Common myeloid progenitor, CD34-positive (primary cell): ENCODE measurements at places on chromosomes 2 and 18.
A peak's percentile ranks its signal among the peaks of the same experiment; 100 is the strongest.

GRCh38 chr18:34710934-34711333, 836 bp downstream of the DTNA start:
- no peak overlapping the region for H3K4me3 ChIP-seq
- peaks cover 2% of the 10 kb centered on the region for H3K27me3 ChIP-seq
- H3K36me3 ChIP-seq = no peaks in the 10 kb centered on the region

GRCh38 chr18:2906704-2907549, 60.1 kb downstream of the EMILIN2 start:
- no peaks in the 10 kb centered on the region for H3K27me3 ChIP-seq
- no peak overlapping the region for H3K27ac ChIP-seq
- DNase-seq = peak; percentile 52
- peaks cover 42% of the 10 kb centered on the region for H3K36me3 ChIP-seq
- H3K4me1 ChIP-seq = no peaks in the 10 kb centered on the region

- no peaks in the 10 kb centered on the region for H3K36me3 ChIP-seq
- no peak overlapping the region for H3K27ac ChIP-seq
- H3K27me3 ChIP-seq = no peaks in the 10 kb centered on the region
- H3K4me3 ChIP-seq = no peak overlapping the region
These were observed 16.2 kb upstream of the CXCR4 start for GRCh38 chr2:136134126-136134525.

DNA sequence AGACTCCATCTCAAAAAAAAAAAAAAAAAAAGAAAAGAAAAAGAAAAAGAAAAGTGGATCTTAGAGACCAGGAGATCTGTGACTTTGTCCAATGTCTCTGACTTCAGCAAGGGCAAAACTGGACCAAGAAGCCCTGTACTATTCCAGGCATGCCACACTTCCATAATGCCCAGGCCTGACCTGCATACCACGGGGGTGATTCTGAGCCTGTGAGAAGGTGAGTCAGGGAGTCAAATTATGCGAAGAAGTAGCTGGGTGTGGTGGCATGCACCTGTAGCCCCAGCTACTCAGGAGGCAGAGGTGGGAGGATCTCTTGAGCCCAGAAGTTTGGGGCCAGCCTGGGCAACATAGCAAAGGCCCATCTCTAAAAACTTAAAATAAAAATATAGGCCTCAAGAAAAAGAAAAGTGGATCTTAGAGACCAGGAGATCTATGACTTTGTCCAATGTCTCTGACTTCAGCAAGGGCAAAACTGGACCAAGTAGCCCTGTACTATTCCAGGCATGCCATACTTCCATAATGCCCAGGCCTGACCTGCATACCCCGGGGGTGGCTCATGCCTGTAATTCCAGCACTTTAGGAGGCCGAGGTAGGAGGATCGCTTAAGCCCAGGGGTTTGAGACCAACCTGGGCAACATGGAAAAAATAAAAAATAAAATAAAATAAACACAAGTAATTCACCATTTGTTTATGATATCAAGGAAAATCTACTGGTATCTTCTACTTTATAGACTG, 12.2 kb upstream of the PUM2 start:
- no peak for DNase-seq
- H3K27ac ChIP-seq = no peak overlapping the region

GRCh38 chr18:26103579-26103978, 13.2 kb upstream of the SS18 start:
- H3K36me3 ChIP-seq = no peaks in the 10 kb centered on the region
- no peak for DNase-seq
- H3K27ac ChIP-seq = no peak overlapping the region

- no peaks in the 10 kb centered on the region for H3K4me1 ChIP-seq
- DNase-seq = peak; percentile 0
- no peak overlapping the region for H3K4me3 ChIP-seq
- H3K36me3 ChIP-seq = no peaks in the 10 kb centered on the region
- no peak overlapping the region for H3K27ac ChIP-seq
These were observed 340.0 kb upstream of the MEX3C start for GRCh38 chr18:51537487-51537886.

DNA sequence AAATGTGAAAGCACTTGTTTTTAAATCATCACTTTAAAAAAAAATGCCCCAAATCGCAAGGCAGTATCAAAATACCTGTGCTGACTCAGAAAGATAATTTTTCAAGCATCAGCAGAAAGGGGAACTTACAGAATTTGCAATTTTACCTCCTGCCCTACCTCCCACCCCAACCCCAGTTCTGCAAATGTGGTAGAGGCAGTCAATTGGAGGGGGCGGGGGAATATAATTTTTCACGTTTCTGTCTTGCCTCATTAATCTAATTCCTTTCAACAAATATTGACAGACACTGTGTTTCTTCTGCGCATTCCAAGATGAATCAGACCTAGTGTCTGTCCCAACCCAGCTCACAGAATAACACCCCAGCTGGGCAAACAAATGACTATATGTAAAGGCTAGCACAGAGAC, 76.8 kb downstream of the ALPK2 start:
- H3K27ac ChIP-seq = no peak overlapping the region
- no peaks in the 10 kb centered on the region for H3K4me1 ChIP-seq
- H3K36me3 ChIP-seq = no peaks in the 10 kb centered on the region
- peak; percentile 79 for DNase-seq
- no peaks in the 10 kb centered on the region for H3K27me3 ChIP-seq
- H3K4me3 ChIP-seq = no peak overlapping the region
